Activated naive CD8-positive, alpha-beta T cell treated with anti-CD3 and anti-CD28 coated beads for 36 hours (primary cell): ENCODE measurements at places on chromosomes 5 and 9. TPM values are rescaled to one million over a fixed set of nuclear protein-coding genes. Genes with fewer than 3 reads are reported as not detected.

DNAI1 gene
- total RNA-seq = not detected

SNCAIP gene
- total RNA-seq = not detected

FBXO4 gene
- 18.3 TPM for total RNA-seq

NR2F1-AS1 gene
- total RNA-seq = not detected

- DNase-seq = no peak
Observed at GRCh38 chr5:171415115-171415730, 4.2 kb upstream of the FGF18 start.

- no peak for DNase-seq
Observed at GRCh38 chr9:126674365-126675146, 60.8 kb downstream of the LMX1B start.

DNA sequence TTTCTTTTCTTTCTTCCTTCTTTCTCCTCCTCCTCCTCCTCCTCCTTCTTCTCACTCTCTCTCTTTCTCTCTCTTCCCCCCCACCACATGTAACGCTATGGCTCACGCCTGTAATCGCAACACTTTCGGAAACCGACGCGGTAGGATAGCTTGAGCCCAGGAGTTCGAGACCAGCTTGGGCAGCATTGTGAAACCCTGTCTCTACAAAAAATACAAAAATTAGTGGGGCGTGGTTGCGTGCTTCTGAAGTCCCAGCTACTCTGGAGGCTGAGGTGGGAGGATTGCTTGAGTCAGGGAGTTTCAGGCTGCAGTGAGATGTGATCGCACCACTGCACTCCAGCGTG is 736 bp upstream of the GLDC start:
- no peak for DNase-seq
